ENCODE measurements at places on chromosomes 3 and 15.

DNA sequence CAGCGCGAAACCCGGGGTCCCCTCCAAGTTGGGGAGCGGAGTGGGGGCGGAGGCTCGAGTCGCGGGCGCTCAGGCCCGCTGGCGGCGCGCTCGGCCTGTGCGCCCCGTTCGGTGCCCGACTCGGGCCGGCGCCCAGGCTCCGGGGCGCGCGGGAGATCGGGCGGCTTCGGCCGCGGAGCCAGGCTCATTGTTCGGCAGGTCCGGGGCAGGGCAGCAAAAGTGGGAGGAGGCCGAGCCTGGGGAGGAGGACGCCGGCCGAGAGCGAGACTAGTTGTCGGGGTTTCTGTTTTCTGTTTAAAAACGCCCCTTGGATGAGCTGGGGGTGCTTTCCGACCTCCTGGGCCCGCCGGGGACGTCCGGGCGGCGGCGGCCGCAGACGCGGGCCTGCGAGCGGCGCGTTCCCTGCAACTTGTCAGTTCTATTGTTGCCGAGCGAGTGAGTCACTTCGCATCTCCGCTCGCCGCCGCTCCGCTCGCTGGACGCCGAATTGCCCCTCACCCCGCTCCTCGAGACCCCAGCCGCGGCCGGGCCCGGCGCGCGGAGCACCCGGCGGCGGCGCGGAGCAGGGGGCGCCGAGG, 676 bp downstream of the TCF12 start:
- DNase-seq = no peak

DNA sequence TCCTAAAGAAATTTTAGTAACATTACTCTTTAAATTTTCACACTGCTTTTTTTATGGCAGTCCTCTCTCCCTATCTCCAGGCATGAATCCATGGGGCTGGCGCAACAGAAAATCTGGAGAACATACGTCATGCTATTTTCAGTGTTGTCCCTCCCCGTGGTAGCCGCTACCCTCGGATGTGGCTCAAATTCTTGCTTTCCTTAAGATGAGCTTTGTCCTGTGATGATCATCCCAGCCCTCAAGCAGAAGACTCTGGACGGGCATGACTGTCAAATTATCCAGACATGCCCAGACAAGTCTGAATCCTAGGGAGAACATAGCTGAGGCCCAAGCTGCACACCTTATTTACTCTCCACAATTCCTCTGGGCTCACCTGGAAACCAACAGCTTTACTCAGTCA, 49.1 kb downstream of the FMN1 start:
- DNase-seq = no peak

DNA sequence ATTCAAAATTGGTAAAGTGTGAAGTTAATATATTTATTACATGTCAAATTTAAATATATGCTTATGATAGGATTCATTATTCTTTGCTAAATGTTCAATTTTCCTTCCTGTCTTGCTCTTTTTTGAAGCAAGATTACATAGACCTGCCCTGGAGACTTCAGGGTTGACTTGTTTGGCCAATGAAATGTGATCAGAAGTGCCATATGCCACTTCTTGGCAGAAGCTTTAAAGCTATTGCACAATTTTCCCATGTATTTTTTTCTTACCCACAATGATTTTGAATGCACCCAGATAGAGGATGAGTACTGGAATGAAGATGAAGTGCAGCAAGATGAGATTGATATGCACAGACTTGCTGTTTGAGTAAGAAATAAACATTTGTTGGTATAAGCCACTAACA, 406.3 kb upstream of the BCHE start:
- DNase-seq = no peak

DNA sequence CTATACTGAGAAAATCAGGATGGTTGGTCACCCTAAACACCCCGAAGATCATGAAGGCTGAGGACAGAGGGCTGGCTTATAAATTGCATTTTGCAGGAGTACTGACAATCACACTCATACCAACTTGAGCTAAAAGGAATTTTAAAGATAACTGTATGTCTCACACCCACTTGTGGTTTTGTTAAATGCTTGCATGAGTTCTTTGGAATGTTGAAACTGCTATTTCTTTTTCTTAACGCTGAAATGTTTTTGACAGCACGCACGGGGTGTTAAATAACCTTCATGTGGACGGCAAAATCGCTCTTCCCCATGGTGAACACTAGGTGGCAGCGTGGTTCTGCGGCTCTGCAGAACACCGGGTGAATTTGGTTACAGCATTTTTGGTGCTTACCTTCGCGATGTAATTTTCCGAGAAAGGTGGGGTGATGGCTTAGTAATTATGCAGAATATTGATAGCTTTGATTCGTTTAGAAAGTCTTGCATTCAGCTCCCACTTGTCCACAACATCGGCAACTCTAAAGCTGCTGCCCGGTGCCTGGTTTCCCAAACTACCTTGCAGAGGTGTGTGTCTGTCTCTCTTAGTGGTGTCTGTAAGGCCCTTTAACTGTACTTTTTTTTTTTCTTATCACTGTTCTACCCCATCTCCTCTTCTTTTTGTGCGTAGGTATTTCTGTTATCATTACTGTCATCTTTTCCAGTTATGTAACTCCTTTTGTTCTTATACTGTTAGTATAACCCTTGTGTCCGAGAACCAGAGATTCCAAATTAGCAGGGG, 51.7 kb downstream of the ARNT2 start:
- no peak for DNase-seq

- DNase-seq = no peak
These were observed 55.4 kb upstream of the KLF13 start for GRCh38 chr15:31271224-31271635.

DNA sequence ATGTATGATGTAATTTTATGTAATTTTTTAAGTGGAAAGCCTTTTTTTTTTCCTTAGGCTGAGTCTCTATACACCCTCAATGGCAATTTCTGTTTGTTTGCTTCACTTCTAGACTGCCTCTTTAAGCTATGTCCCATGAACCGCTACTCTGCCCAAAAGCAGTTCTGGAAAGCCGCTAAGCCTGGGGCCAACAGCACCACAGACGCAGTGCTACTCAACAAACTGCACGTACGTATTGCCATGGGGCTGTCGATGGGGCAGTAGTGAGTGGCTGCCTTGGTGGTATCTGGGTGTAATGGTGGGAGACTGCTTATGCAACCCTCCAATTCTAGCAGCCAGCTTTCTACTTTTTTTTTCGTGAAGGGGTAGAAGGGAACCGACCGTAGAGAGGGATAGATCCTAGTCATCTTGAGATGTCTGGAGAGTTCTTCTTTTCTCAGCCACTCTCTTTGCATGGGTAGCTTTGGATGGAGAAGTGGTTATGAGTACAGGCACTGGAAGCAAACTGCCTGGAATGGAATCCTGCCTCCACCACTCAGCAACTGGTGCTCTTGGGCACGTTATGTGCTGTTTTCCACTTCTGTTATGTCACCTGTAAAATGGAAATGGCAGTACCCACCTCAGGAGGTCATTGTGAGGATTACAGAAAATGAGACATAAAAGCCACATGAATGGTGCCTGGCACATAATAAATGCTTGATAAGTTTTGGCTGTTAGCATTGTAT, 134.7 kb downstream of the ITPR1 start:
- DNase-seq = no peak

DNA sequence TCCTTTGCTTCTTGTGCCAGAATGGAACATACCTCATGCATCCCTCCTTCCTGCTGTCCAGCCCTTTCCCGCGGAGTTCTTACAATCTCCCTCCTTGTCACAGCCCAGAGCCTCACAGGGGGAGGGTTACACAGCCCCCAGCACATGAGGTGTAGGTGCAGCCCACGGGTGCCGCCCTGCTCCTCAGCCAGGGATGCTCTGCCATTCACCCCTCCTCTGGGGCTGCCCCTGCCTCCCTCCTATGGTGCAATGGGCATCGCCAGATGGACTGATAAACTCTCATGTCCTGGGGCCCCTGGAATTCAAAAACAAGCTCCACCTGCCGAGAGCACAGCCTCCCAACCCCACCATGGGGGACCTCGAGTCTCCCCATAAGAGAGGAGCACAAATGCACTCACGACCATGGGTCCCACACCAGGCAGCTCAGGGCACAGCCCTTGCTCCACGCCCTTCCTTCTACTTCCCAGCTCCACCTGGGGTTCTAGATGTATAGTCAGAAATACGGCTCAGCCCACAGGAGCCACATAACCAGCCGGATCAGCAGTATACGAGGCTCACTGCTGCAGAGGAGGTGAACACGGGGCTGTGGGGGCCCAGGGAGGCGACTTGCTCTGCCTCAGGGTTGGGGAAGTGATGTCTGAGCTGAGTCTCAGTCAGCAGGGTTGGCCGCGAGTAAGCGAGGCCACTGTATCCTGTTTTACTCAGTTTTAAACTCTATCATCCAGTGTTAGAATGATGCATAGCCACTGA, 269.7 kb upstream of the LYSMD4 start:
- DNase-seq = no peak

DNA sequence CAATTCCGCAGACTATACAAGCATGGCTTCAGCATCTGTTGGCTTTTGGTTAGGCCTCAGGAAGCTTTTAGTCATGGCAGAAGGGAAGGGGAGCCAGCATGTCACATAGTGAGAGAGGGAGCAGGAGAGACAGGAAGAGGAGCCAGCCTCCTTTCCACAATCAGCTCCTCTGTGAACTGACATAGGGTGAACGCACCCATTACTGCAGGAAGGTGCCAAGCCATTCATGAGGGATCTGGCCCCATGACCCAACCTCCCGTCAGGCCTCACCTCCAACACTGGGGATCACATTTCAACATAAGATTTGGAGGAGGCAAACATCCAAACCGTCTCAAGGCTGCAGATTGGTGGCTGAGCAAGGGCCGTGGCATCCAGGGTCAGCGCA, 106.3 kb downstream of the LRRK1 start:
- no peak for DNase-seq

DNA sequence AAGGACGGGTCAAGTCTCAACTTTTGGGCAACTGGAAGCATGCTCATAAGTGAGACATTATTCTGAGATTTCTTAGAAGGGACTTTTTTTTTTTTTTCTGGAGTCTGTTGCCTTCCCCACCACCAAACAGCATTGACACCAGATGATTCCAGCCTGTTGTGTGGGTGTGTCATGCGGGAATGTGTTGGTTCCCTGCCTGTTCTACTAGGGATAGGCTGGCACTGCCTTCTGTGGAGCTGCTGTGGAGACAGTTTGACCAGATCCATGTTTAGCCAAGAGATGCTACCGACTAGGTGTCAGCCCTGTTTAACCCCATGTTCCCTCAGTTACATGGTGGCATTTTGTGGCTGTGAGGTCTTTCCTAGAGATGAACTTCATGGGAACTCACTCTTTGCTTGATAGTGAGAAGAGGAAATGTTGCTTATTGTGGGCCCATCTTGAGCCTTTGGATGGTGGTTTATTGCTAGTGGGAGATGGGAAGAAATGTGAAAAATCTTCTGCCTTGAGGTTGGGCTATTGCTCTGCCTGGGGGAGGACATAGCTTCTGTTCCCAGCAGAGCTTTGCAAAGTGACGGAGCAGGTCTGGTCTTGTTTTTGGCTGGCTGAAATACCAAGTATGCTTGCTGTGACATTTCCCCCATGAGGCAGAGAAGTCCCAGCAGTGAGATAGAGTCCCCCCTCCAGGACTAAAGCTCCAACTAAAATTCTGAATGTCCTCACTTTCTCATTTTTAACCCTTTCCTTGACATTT, 31.3 kb downstream of the TRAK1 start:
- no peak for DNase-seq

GRCh38 chr3:142973217-142974009, 9.9 kb upstream of the PAQR9 start:
- no peak for DNase-seq

- DNase-seq = no peak
These were observed 15.0 kb downstream of the XCR1 start for GRCh38 chr3:46012246-46012645.

DNA sequence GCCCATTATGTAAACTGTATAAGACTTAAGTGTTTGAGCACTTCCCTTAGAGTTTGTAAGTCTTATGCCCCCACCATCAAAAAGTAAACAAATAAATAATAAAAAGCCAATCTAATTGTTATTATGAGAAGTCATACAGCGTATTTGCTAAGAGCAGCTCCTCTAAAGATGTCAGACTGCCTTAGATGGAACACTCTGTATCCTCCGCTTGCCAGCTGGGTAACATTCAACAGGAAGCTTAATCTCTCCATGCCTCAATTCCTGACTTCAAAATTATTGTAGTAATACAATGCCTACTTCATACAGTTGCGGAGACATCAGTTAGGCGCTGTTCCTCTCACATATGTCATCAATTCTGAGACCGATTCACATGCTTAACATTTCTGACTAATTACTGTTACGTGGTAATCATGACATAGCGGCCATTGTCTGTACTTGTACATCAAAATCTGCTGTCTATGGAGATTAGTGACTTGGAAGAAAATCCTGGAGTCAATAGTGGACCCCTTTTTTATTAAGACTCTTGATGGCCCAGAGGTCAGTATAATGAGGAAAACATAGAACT, 417.7 kb downstream of the LPP start:
- no peak for DNase-seq

GRCh38 chr15:70091726-70092463, 5.8 kb downstream of the TLE3 start:
- DNase-seq = no peak

DNA sequence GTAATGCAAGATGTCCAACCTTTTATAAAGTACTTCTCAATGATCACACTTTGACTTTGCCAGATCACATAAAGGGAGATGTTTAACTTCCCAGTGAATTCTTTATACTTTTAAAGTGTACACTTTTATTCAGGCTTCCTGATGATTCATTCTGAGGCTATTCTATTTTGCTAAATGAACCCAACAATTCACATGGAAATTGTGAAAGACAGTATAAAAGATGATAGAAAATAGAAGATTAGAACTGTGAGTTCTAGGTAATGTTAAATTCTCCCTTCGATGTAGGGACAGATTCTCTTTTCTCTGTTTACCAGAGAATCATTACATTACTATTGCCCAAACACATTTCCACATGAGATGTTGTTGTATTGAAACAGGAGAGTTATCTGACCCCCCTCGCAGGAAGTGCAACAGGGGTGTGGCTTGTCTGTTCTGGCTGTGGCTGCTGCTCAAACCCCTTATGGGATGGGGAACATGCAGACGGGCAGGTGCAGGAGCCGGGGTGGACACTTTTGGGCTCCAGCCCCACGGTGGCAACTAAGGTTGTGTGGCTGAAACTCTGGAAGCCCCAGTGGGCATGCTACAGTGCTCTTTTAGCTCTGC, 131.3 kb upstream of the LRTM1 start:
- no peak for DNase-seq

DNA sequence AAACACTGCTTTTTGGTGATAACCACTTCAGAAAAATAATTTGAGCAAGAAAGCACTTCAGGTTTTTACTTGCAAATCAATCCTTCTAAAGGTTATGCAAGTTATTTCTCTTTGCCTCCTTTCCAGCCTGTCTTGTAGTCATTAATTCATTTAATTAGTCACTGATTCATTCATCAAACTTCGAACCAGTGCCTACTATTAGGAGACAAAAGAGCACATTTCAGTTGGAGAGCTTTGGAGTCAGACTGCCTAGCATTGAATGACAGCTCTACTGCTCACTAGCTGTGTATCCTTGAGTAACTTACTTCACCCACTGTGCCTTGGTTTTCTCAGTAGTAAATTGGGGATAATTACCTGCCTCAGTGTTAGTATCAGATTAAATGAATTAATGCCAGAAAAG, 14.9 kb upstream of the LRRC58 start:
- DNase-seq = no peak

- no peak for DNase-seq
These were observed 135.0 kb upstream of the UBE2E2 start for GRCh38 chr3:23068016-23068728.

Measured in cortex of kidney (tissue), 1 donor.